ENCODE measurements at places on chromosomes 11 and 22.

- no peak for DNase-seq
These were observed 11.7 kb upstream of the ANKRD42 start for GRCh38 chr11:83181815-83182214.

DNA sequence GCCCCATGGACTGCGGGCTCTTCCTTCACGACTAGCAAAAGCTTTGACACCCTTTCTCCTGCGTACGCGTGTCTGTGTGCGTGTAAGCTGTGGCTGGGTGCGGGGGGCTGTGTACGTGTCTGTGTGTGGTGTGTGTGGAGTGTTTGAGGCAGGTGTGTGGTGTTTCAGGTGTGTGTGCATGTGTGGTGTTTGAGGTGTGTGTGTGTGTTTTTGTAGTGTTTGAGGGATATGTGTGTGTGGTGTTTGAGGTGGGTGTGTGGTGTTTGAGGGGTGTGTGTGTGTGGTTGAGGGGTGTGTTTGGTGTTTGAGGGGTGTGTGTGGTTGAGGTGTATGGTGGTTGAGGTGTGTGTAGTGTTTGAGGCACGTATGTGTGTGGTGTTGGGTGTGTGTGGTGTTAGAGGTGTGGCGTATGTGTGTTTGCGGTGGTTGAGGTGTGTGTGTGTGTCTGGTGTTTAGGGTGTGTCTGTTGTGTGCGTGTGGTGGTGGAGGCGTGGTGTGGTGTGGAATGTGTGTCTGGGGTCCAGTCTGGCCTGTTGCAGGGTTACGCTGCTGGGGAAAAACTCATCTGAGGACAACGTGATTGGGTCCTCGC is 687 bp upstream of the ARSA start:
- no peak for DNase-seq

DNA sequence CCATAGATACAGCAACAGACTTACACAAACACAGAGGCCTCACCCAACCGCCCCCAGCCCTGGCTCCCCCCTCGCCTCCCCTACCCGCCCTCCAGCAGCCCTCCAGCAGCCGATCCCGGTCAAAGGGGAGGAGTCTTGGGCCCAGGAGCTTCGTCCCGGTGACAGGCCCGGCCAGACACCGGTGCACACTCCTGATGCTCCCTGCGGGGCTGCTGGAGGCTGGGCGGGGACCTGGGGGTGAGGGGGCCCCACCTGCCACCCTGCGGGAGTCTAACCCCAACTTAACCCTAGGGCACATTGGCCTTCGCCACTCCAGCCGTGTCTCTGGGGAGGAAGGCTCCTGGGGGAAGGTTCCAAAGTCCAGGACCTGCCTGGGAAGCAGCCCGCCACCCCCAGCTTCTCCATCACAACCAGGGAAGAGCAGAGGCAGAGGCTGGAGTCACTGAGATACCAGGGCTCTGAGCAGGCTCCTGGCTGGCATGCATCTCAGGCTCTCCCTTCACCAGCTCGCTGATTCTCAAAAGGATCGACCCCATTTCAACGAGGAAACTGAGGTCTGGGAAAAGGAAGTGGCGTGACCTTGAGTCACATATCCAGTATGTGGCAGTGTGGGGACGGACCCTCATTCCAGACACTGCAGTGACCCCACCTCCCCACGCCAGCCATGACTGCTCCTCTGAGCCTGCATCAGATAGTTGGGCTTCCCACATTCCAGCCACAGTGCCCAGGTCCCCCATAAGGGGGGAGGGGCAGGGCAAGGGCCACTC is 14.4 kb downstream of the BCL9L start:
- peak; percentile 59 for DNase-seq

GRCh38 chr22:39419096-39419495 is 19.5 kb downstream of the TAB1 start:
- no peak for DNase-seq

DNA sequence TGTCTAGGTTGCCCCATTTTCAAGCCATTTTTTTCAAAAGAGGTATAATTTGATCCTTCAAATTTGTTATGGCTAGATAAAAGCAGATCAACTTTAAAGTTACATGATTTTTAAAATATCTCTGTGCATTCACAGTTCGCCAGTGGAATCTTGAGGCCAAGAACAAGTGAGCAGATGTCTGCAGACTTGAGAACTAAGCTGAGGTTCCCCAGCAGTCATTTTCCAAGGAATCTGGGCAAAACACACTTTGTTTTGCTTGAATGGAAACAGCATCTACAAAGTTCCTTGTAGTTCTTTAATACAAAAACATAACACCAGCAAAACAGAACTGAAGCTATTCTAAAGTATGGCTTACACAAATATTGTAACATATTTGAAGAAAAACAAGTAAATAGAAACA is 7.7 kb downstream of the MPPED2 start:
- DNase-seq, result no peak

GRCh38 chr22:39806109-39806508 is 87.5 kb downstream of the ENTHD1 start:
- no peak for DNase-seq

DNA sequence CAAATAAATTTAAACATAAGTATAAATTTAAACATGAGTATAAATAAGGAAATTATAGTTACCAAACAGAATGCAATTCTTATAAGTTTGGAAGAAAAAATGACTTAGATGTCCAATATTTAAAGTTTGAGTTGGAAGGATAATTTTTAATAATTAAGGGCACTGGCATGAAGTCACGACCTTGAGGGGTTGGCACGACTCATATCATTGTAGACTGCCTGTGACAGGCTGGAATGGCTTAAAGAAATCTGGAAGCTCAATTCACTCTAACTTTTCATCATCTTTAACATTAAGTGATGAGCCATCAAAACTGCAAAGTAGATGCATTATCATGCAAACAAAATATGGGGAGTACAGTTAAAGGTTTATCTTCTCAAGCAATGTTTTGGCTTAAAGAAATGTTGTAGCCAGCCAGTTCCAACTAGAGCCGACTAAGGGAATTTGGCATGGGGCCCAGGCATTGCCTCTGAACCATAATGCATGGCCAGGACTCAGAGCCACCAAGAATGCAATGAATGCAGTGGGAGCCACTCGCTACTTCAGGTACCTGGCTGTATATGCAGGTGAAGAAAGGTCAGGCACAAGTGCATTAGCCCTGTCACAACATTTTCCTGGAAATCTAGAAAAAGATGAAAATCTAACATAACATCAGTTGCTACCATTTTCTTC is 33.4 kb downstream of the PGR start:
- DNase-seq, result no peak

DNA sequence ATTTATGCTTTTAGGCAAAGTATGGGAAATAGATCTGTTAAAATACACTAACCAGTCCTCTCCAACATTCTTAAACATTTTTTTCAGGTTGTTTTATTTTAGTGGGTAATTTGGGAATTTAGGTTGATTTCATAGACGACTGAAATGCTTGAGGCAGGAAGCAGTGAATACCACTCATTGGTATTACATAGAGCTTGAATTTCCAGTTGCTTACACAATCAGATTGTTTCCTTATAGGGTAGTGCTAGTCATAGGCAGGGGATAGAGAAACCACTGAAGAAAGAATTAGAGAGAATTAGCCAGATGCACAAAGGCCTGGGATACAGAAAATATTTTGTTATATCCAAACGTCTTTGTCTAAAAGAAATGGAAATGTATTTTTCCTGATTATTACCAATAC is 23.9 kb upstream of the LYVE1 start:
- DNase-seq, result peak; percentile 96

DNA sequence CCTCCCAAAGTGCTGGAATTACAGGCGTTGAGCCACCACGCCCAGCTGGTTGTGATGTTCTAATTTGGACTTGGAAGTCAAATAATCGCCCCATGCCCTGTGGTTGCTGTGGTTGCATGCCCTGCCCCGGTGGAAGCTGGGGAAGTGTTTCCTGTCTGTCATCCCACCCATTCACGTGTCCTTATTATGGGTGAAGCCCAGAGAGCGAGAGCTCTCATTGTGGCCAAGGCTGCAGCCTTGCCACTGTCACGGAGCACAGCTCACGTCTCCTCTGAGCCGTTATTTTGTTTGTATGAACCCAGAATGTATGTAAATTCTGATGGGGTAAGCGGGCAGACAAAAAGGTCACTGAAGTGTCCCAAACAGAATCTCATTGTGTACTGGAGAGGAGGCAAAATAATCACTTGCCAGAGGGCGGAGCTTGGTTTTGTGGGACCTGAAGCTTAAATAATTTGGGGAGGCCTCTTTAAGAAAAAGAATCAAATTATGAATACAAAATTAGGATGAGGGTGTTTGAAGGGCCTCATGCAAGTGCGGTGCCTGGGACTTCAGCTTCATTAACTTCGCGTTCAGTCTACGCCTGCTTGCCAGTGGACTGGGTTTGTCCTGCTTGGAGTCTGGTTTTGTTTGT is 25.8 kb upstream of the TREH start:
- no peak for DNase-seq

DNA sequence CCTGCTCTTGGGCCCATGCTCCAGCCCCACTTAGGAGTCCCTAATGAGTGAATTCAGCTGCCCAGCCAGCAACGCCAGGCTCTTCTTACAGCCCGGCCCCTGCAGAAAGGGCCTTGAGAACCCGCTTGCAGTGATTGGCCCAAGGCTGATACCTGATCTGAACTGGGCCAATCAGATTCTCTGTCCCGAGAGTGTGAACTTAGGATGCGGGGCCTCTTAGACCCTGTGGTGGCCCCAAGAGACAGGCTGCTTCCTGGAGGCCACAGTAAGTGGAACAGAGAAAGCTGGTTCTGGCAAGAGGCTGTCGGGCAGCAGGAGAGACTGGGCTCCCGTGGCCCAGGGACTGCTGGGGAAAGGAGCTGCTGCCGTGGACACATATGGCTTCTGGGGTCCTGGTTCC is 11.5 kb downstream of the VSTM5 start:
- no peak for DNase-seq

GRCh38 chr11:44831605-44832394 is 105.0 kb downstream of the TSPAN18 start:
- DNase-seq, result no peak

GRCh38 chr11:33384220-33384619 is 127.0 kb downstream of the HIPK3 start:
- no peak for DNase-seq

DNA sequence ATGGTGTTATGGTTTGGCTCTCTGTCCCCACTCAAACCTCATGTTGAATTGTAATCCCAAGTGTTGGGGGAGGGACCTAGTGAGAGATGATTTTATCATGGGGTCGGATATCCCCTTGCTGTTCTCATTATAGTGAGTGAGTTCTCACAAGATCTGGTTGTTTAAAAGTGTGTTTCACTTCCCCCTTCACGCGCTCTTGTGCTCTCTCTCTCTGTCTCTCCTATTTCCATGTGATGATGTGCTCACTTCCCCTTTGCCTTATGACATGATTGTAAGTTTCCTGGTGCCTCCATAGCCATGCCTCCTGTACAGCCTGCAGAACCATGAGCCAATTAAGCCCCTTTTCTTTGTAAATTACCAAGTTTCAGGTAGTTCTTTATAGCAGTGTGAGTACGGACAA is 765.1 kb downstream of the KCNA4 start:
- DNase-seq, result no peak

- no peak for DNase-seq
These were observed 35.2 kb upstream of the PARVG start for GRCh38 chr22:44145544-44145943.

- DNase-seq, result no peak
These were observed 10.2 kb downstream of the PHF5A start for GRCh38 chr22:41458161-41458728.

GRCh38 chr11:79417069-79417920 is 23.5 kb downstream of the TENM4 start:
- DNase-seq, result peak; percentile 41

DNA sequence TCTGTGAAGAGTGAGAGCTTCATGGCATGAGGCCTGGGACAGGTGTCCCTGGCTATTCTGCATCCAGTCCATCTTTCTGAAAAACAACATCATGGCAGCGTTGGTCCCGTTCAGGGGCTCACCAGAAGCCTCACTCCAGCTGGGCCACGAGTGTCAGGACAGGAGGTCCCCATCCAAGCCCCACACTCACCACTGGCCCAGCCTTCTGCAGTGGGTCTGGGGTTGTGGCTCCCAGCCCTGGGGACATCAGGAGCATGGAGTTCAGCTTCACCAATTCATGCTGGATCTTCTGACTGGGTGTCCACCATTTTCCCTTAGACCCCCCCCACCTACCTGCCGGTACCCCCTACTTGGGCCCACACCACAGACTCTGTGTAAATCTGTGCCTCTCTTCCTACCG is 400.3 kb downstream of the BRD1 start:
- DNase-seq, result no peak

GRCh38 chr22:49044091-49044490 is 783.6 kb downstream of the BRD1 start:
- DNase-seq, result no peak

DNA sequence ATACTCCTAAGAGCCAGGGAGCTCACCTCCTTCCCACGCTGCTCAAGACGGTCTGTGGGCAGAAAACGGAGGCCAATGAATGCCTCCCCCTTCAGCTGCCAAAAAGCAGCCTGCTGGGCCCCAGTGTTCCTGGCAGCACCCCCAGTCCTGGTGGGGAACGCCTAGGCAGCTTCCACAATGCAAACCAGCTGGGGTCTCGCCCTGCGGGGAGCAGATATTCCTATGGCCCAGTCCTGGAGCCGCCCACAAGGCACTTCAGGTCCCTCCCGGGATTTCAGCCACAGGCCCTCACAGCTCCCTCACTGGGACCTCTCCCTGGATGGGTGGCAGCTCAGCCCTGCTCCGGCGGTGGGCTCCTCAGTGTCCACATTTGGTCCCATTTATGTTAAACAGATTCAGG is 29.2 kb downstream of the A4GALT start:
- no peak for DNase-seq

DNA sequence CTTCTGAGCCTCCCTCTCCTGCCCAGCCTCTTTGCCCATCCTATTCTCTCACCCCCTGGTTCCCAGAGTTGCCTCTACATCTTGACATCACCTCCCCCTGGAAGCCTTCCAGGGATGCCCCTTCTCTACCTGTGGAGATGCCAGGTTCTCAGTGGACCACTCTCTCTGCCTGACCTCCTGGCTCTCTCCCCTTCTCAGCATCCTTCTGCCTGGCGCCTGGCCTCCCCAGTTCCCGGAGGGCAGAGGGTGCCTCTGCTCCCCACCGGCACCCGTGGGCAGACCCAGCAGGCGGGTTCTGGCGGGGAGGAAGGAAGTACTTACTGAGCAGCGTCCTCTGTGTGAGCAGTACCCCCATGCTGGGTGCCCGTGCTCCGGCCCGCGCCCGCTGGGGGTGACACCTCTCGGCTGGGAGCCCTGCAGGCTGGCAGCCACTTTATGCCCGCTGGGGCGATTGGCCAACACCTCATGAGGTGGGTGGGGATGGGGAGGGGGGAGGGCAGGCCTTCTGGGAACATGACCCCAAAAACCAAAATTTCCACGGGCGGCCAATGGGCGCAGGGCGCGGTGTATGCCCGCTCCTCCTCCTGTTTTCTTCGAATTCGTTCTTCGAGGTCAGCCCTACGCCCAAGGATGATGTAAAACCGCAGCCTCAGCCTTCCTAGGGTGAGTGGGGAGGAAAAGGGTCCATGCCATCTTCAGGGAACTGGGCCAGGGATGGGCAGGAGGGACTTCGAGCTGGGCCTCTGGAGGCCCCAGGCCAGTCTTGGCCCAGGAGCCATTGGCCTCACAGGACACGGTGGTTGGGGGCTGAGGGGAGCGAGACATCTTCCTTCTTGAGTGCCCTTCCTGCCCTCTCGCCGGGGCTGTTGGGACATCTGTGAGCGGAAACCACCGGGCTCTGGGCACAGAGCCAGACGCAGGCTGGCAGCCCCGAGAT is at the start of gene OSM:
Gene OSM, minus strand, starts transcription at position 407 of the 937 bp plus-strand sequence. Its CDS starts 52 bp downstream, at position 355.
- DNase-seq, result no peak

- DNase-seq, result no peak
These were observed 29.3 kb downstream of the ZBTB16 start for GRCh38 chr11:114088836-114089235.

GRCh38 chr22:44888491-44889254 is 121.1 kb downstream of the PHF21B start:
- DNase-seq, result no peak

Measured in fibroblast of upper back skin (primary cell).